ENCODE measurements at places on chromosomes 5 and 9. TPM values are rescaled to one million over a fixed set of nuclear protein-coding genes. Genes with fewer than 3 reads are reported as not detected.

GRCh38 chr9:123326662-123327093, 29.3 kb upstream of the CRB2 start:
- peak; percentile 49 for DNase-seq

- DNase-seq: no peak
These were observed 829.5 kb upstream of the ACO1 start for GRCh38 chr9:31554941-31555340.

DNA sequence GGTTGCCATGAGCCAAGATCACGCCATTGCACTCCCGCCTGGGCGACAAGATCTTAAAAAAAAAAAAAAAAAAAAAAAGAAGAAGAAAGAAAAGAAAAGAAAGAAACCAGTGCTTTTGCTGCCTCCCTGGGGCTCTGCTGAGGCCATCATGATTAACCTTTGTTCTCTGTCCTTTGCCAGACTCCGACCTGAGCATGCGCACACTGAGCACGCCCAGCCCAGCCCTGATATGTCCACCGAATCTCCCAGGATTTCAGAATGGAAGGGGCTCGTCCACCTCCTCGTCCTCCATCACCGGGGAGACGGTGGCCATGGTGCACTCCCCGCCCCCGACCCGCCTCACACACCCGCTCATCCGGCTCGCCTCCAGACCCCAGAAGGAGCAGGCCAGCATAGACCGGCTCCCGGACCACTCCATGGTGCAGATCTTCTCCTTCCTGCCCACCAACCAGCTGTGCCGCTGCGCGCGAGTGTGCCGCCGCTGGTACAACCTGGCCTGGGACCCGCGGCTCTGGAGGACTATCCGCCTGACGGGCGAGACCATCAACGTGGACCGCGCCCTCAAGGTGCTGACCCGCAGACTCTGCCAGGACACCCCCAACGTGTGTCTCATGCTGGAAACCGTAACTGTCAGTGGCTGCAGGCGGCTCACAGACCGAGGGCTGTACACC, 251.7 kb downstream of the MARCHF11 start:
- no peak for DNase-seq

ADAMTS19 gene
- not detected for total RNA-seq

MLANA gene
- not detected for total RNA-seq
